DMS 273 treated with DMSO at 0.1 percent for 48 hours (cell line): ENCODE measurements at places on chromosomes 4 and X.

GRCh38 chr4:147371661-147372060 is 109.2 kb upstream of the EDNRA start:
- DNase-seq: no peak

GRCh38 chrX:15465347-15465746 is 27.8 kb downstream of the PIR start:
- no peak for DNase-seq

- DNase-seq: no peak
Measured at GRCh38 chr4:6452897-6453687, 19.3 kb downstream of the PPP2R2C start.

DNA sequence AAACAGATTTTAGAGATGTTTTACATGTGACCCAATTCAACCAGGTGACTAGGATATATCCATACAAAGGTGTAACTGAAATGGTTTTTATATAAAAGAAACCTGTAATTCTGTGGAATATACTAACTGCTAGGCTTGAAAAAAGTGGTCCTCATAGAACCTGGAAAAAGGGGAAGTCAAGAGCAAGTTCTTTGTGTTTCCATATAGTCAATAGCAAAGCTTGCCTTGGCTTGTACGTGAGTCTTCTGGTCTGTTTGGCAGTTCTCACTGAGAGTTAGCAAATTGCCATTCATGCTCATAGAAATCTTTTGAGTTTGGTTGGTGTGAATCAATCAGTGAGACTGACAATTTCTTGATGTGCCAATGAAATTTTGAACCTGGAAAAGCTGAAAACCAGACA is 79.4 kb upstream of the SMIM10 start:
- DNase-seq: no peak

DNA sequence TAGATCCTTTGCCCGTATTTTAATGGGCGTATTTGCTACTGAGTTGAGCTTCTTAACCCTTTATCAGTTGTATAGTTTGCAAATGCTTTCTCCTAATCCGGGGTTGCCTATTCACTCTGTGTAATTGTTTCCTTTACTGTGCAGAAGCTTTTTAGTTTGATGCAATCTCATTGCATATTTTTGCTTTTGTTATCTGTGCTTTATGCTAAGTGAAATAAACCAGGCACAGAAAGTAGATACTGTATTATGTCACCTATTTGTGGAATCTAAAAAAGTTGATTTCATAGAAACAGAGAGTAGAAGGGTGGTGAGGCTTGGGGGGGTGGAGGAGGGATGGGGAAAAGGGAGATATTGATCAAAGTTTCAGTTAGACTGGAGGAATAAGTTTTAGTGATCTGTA is 17.7 kb downstream of the OGT start:
- no peak for DNase-seq

- peak; percentile 38 for DNase-seq
Measured at GRCh38 chrX:147803948-147804347, 107.8 kb upstream of the FMR1 start.
